HFFc6 (cell line): ENCODE measurements at places on chromosomes 1 and 21.

DNA sequence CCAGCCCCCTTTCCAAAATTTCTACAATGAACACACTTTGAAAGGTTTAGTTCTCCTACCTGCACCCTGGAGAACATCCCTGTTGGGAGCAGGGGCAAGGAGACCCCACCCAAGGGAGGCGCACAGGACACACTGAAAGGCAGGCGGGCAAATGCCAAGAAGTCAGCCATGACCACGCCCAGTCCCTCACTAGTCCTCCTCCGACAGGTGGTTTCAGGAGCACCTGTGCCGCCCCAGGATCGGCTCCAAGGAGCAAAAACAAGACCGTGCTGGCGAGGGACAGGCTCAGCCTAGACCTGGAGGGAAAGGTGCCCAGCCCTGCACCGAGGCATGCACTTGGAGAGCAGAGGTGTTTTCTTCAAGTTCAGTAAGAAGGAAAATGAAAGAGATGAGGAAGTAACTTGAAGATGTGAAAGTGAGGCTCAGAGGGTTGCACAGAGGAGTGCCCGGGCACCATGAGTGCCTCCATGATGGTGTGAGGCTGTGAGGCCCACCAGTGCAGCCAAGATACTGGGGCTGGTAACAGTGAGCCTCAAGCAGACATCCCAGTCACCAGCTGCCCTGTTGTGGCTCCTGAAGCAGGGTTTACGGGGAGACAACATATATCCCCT is 19.6 kb upstream of the NADK start:
- no peak for DNase-seq

DNA sequence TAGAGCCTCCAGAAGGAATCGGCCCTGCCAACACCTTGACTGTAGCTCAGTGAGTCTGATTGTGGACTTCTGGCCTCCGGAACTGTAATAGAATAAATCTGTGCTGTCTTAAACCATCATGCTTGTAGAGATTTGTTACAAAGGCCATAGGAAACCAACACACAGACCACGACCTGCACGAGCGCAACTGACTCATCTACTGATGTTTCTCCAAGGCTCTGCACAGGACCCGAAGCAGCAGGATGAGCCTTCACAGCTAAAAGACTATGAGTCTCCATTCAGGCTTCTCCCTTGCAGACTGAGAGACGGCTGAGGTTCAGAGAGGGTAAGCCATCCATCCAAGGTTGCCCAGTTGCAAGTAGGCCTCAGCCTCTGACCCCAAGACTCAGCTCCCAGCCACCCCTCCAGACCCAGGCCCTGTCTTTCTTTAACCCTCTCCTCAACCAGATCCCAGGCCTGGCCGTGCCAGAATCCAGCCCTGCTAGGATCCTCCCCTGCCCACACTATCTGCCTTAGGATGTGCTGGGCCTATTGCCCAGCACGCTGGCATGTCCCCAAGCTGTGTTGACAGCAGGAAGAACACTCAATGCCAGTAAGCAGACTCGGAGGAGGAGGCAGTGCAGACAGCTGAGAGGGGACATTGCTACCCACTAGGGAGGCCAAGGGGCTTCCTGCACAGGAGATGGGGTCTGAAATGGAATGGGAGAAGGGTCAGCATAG is 109.0 kb downstream of the HMGB4 start:
- no peak for DNase-seq

- no peak for DNase-seq
Observed at GRCh38 chr1:180130651-180131050, 24.0 kb upstream of the QSOX1 start.

GRCh38 chr1:241225741-241226140 is 131.3 kb downstream of the RGS7 start:
- DNase-seq = no peak

DNA sequence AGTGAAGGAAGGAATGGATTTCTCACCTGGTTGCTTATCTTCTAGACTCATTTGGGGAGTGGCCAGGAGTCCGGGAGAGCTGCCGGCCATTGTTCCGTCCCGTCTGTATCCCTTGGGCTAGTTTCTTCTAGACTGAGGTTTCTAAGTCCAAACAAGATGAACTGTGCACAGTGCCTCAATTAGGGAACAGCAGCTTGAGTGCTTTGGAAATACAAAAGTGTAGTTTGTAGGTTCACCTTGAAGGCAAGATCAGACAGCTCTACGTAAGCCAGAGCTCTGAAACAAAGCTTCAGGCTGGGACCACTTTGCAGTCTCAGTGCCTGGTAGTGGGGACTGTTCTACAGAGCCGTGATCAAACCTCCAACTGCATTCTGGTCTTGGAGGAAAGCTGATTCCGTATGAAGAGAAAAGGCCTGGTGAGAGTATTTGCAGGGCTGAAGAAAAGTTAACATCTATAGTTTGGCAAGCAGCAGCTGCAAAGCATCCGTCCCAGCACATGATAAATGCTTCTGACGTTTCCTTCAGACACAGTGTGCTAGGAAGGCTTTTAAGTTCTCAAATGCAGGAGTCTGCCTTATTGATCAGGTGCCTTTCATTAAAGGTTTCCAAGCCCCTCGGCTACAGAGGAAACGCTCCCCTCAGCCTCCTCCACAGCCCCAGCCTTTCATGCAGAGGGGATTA is 432.8 kb downstream of the KIF26B start:
- DNase-seq = no peak

- DNase-seq = no peak
Observed at GRCh38 chr1:227260433-227260832, 57.9 kb downstream of the CDC42BPA start.

DNA sequence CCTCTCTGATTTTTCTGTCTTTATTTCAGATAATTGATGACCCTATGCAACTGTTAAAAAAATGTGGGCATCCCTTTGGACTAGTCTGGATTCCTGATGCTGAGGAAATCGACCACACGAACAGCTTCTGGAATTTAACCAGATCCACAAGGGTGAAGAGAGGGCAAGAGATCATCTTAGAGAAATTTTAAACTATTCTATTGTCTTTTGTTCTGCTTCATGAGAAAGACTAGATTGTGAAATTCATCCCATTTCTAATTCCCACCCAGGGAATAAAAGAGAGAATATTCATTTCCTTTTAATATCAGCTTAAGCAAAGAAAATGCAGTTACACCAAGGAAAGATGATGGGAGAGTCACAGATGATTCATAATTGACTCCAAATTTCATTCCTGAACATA is 71.8 kb downstream of the DUSP10 start:
- DNase-seq = no peak

DNA sequence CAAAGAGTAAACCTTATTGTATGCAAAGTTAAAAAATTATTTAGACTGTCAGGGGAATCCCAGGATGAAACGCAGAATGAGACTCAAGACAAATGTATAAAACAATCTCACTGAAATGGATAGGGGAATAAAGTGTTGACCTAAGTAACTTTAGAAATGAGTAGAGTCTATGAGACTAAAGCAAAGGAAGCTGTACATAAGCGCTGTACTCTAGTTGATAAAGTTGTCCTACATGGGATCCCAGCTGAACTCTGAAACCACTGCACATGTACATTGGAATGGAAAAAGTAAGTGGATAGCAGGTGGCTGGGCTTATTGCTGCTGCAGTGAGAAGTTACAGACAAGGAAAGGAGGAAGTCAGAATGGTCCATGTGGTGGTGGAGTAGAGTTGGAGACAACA is 18.7 kb downstream of the MMEL1 start:
- DNase-seq = no peak

GRCh38 chr1:231857609-231858135 is 231.1 kb downstream of the DISC1 start:
- DNase-seq = no peak

DNA sequence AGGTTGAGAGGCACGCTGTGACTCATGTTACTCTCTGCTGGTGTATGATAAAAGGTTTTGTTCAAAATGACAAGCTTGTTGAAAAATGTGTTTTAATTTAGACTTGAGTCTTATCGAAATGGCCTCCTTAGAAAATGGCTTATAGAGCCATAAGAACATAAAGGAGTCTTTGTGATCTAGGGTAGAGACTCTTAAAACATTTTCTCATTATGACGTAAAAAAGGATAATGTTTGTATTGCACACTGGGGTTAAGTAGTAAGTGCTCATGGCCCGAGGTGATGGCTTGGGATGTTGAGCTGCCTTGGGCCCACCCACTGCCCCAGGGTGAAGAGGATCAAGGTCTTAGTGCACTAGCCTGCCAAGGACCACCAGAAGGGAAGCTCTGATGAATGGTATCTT is 117.4 kb downstream of the DISC1 start:
- DNase-seq = no peak

GRCh38 chr1:42927274-42927841 is 31.3 kb downstream of the SLC2A1 start:
- no peak for DNase-seq

DNA sequence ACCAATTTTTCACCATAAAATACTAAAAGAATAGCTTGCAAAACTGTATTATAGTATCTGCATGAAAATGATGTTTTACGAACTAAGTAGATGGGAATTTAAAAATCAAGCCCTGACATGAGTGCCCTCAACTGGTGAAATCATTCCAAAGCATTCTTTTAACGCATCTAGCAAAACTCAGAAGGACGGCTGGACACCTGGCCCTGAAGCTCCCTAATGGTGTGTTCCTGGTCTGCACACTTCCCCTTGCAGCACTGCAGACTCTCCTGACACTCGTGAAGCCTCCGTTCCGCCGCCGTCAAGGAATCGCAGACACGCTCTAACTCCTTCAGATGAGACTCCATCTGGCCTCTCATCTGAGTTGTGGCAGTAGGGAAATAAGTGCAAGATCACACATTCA is 39.9 kb downstream of the ODF2L start:
- DNase-seq = no peak

GRCh38 chr1:79204779-79205479 is 198.4 kb upstream of the ADGRL4 start:
- DNase-seq = no peak

DNA sequence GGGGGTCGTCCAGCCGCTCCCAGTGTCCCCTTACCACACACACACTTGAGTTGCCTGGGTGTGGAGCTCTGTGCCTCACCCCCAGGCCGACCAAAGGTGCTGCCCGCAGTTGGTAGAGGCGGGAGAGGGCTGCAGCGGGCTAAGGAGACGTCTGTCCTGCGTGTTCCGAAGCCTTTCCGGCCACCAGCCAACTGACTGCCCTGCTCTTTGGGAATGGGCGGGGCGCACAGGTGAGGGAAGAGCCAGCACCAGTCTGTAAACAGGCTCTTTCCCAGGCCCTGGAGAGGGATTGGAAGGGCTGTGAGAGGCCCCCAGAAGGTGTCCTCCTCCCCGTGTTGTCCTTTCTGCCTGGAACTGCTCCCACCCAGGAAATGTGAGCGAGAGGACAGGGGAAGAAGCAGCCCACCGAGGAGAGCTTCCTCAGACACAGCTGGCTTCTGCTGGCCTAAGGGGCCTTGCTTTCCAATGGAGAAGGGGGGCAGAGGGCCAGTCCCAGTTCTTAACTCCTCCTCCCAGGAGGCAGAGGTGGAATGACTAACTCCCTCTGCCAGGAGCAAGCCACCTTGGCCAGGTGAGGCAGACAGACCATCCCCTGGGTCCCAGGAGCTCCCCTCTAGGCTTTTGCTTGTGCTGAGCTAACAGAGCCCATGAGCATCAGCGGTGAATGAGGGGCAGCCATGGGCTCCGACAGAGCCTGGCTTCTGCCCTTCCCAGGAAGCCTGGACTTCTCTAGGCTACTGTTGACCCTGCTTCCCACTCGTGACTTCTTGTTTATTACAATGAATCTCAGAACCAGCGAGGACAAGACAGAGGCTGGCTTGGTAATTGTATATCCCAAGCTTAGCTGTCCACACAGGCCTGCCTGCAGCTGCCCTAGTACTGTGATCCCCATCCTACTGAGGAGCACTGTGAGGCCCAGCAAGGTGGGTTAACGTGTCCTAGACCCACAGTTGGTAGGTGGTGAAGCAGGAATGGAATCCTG is 158.1 kb upstream of the COA6 start:
- no peak for DNase-seq

- no peak for DNase-seq
Observed at GRCh38 chr1:204819495-204819894, 51.2 kb upstream of the NFASC start.

DNA sequence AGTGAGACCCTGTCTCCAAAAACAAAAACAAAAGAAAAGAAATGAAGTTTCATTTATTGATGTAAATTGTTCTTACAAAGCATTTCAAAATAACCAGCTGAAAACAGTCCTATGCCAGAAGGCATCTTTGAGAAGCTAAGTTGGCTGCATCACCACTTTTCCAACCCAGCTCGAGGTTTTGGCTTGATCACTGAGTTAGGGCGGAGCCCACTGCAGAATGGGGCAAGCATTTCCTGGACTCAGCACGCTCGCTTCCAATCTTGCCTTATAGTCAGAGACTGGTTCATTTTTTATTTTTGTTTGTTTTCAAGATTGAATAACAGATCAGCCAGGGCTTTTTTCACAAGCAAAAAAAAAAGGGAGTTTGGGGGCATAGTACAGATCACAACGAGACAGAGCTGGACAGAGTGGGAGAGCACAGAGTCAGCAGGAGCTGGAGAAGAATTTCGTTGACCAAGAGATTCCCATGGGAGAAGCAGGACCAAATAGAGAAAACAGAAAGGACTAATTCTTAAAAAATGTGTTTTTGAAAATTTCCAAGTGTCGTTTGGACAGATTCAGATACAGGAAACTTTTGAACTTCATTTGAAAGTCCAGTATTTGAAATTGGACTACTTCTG is 23.5 kb upstream of the COL6A1 start:
- DNase-seq = no peak

- DNase-seq = no peak
Observed at GRCh38 chr1:156366378-156367166, 2.4 kb upstream of the RHBG start.

DNA sequence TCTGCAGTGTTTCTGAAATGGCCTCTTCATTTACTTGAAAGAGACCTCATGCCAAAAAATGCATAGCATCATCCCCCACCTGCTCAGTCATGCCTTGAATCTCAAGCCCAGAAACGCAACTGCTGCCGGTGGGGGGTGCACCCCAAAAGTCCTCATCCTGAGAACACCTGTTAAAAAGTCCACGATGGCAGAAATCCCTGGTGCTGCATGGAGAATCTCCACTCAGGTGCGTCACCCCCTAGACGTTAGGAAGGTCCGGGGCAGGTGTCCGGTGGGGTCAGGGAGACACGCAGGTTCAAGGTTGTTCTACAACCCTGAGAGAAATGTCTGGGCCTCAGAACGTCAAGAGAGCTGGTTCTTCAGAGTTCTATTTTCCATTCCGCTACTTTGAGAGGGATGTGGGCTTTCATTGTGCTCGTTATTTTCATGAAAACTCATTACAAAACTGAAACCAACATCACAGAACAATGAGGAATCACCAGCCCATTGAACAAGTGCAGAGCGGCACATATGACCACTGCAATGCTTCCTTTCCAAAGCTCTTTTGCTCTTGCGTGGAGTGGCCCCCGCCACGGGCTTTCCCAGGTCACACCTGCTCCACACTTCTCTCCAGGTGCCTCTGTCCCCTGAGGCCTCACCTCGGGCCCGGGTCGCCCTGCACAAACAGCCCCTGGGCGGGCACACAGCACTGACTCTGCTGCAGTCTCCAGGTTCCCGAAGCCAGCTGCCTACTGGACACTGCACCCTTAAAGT is 201.9 kb downstream of the TOMM20 start:
- DNase-seq = no peak

GRCh38 chr1:15388201-15388880 is 21.3 kb upstream of the EFHD2 start:
- DNase-seq = no peak

- no peak for DNase-seq
Observed at GRCh38 chr21:45347048-45347711, 57.8 kb upstream of the COL18A1 start.
